ENCODE measurements at places on chromosomes 4 and X.

GRCh38 chr4:142818031-142818430 is 28.1 kb downstream of the INPP4B start:
- no peak for DNase-seq

DNA sequence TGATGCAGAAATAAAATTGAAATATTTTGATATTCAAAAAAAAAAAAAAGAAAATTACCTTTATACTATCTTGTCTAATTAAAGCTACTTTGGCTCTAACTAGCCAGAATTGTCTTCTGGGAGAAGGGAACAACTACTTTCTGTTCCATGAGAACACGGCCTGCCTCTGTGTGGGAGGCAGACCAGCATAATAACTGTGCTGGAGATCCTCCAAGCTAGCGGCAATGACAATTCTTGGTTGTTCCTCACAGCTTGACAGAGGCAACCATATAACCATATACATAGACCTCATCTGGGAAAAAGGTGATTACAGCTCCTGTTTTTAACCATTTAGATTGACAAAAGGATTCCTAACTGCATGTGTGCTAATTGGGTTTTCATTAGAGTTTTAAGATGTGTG is 95.7 kb downstream of the RBMX2 start:
- DNase-seq, result no peak

- DNase-seq, result no peak
Observed at GRCh38 chr4:26803211-26803861, 57.3 kb upstream of the STIM2 start.

- no peak for DNase-seq
Observed at GRCh38 chr4:132227151-132227856, 921.8 kb upstream of the PCDH10 start.

DNA sequence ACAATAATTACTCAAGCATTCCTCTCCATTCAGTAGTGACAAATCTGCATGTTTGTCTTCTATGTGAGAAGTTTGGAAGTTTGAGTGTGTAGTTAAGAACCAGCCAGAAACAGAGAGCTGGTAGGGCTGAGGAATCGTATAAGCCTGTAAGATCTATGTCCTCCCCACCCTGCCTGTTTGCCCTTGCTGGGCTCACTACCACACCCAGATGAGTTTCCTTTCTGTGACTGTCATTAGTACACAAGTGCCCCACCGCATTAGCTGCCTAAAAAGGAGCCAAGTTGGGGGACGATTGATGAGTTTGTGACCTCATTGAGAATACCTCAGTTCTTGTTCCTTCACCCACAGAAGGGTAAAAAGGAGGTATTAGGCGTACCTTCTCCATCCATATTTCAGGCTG is 28.3 kb downstream of the DOCK11 start:
- no peak for DNase-seq

GRCh38 chrX:40085102-40085551 is 12.6 kb downstream of the BCOR start:
- DNase-seq, result no peak

DNA sequence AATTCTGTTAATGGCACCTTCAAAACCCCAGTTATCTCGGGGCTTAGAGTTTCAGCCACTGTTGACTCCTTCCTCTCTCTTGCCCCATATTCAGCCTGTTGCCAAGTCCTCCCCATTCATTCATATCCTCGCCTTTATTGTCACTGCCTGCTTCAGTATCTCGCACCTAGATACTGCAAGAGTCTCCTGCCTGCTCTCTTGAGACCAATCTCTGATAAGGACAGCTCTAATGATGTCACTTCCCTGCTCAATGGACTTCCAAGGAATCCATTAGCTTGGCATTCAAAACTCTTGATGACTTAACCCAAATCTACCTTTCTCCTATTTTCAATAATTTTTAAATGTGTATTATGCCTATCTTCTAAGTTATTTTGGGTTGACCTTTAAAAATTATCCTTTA is 1.1 kb upstream of the UBE2A start:
- no peak for DNase-seq
